ENCODE measurements at places on chromosomes 12 and 14.

- DNase-seq, result no peak
Observed at GRCh38 chr12:117294189-117294603, 67.2 kb downstream of the NOS1 start.

DNA sequence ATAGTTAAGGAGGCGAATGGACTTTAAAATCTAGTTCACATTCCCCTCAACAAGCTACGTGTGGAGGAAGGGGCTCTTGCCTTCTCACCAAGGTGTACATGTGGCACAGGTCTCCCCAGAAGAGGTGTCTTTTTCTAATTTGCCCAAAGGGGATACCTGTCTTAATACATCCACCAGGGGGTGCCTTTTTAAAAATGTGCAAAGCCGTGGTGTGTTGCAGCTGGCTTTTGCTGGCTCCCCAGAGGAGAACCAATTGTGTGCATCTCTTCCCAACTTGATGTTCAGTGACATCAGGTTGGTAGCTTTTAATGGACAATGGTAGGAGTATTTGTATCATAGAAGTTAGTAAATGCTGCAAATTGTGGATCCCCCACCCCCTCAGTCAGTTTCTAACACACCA is 33.8 kb downstream of the CREBL2 start:
- no peak for DNase-seq

- DNase-seq, result no peak
Observed at GRCh38 chr12:3122841-3123678, 45.9 kb downstream of the TSPAN9 start.

DNA sequence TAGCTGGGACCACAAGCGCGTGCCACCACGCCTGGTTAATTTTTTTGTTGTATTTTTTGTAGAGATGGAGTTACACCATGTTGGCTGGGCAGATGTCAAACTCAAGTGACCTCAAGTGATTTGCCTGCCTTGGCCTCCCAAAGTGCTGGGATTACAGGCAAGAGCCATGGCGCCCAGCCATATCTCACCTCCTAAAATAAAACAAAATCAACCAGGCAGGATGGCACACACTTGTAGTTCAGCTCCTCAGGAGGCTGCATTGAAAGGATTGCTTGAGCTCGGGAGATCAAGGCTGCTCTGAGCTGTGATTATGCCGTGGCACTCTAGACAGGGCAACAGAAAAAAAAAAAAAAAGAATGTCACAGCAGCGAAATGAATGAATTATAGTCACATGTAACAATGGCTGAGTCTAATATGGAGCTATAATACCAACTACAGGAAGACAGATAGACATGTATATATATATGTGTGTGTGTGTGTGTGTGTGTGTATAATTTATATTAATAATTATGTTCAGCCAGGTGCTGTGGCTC is 19.3 kb upstream of the TMEM120B start:
- DNase-seq, result no peak

DNA sequence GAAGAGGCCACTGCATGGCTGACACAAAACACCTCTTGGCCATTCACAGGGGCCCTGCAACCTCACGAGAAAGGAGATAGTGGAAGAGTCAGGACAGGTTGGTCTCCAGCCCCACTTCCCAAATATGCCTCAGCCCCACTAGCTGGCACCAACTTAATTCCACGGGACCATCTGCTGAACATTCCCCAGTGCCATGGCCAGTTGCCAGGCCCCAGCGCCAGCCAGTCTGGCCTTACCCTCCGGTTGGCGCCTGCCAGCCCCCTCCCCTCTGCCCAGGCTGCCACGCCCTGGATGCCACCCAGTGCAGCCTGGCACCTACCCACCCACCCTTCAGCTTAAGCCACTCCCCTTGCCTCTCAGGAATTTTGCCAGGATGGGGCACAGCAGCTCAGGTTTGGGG is 21.2 kb upstream of the HSPB8 start:
- no peak for DNase-seq

DNA sequence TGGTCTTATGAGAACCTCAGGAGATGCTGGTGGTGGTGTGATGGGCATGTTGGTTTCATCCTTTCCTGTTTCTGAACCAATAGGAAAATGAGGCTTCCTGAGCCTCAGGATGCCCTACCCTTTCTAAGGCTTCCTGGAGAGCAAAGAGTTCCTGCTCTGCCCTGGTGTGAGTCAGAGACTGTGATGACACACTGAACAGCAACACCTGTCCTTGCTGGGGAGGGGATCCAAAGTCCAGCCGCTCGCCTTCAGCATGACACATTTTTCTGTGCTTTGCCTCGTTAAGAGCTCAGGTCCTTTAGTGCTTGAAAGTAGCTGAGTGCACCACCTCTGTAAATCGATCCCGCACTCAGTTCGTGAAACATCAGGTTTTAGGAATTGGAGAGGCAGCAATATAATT is 116.0 kb downstream of the CACNA1C start:
- DNase-seq, result no peak

DNA sequence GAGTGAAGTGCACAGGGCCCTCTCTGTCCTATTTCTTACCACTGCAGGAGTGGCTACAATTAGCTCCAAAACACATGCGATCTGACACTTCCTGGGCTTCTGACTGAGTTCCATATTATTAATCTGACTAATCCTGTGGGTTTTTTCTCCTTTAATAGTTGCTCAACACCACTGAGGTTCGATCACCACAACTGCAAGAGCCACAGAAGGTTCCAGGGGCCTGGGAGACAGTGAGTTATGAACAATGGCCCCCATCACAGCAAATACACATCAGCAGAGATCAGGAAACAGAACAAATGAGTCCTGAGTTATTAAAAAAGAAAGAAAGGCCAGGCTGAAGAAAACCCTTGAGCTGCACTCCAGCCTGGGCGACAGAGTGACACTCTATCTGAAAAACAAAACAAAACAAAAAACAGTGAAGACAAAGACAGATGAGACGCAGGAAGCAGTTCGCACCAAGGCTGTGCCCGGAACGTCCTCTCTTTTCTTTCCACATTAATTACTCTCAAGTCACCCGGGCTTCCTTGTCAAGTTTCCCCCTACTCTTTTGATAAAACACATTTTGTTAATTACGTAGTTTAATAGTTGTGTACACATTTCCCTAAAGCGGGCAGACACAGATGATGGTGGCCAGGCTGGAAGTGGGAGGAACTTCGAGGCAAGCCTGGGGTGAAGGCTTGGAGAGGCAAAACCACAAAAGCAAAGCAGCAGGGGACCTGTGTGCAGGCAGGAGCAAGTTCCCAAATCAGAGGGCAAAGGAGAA is 42.7 kb downstream of the CDC42BPB start:
- peak; percentile 24 for DNase-seq

GRCh38 chr12:14264778-14265177 is 100.7 kb upstream of the ATF7IP start:
- no peak for DNase-seq

GRCh38 chr12:19125325-19125724 is 4.2 kb upstream of the PLEKHA5 start:
- no peak for DNase-seq

GRCh38 chr12:2461645-2462044 is 333.1 kb upstream of the FKBP4 start:
- DNase-seq, result no peak

DNA sequence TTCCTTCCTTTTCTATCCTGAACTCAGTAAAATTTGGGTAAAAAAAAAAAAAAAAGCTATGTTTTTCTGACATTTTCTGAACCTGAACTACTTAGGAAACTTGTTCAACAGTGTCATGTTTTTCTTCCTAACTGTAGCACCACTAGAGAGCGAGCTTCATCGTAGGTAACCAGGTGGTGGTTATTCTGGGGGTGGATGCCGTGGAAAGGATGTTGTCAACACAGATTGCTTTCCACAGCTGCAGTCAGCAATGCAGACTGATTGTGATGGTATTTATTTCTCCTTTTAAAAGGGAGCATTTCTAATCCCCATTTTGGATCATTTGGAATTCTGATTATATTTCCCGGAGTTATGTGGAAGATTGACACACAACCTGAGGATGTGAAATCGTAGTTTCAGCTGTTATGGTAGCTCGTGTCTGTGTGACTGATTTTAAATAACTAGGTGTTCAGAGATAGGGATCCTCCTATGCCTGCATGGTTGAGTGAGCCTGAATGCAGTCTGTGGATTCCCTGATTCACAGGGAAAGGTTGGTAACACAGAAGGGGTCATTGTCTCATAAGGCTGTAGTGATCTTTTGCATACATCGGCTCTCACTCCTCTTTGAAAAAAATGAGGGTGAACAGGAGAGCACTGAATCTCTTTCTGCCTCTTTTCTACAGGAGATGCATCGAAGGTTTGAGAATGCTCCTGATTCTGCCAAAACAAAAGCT is 113.2 kb downstream of the ERC1 start:
- no peak for DNase-seq

GRCh38 chr12:130872179-130873096 is 572 bp downstream of the RAN start:
- no peak for DNase-seq

DNA sequence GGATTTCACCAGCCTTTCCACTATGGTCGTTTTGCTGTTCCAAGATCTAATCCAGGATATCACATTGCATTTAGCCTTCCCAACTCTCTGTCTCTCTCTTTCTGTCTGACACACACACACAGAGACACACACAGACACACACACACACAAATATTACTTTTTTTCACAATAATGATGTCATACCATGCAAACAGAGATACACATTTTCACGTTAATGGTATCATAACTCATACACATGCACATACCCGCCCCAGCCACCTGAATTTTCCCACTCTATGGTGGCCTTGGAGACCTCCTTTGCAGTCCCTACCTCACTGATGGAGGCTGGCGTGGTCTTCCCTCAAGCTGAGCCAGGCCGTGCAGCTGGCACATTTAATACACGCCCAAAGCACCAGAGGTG is 7.2 kb upstream of the MYL2 start:
- no peak for DNase-seq

DNA sequence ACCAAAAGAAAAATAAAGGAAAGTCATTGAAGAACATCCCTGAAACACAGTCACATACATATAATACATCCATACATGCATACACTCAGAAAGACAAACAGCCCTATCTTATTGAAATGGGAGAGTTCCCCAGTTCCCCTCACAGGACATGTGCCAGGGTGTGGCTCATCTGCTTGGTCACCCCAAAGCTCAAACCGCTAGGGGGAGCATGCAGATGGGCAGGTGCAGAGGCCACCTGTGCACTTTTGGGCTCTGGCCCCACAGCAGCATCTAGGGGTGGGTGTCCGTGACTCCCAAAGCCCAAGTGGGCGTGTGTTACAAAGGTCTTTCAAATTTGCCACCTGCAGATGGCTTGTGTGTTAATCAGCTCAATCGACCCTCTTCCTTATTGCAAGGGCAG is 75.2 kb downstream of the CMAS start:
- DNase-seq, result no peak

DNA sequence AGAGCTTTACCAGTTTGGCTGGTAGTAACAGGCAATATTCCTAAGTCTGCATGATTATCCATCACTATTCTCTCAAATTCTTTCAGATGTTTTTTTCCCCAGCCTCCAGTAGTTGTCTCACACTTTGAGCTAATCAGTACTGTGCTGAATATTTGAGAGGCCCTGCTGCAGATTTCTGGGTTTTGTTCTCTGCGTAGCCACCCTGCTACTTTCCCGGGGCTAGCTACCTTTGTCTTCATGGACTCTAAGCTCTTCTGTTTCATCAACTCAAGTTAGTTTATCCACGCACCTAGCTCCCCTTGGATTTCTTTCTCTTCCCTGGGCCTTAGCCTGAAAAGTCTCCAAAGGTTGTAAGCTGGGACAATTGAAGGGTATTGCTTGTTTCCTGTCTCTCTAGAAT is 73.0 kb downstream of the FUT8 start:
- DNase-seq, result no peak

DNA sequence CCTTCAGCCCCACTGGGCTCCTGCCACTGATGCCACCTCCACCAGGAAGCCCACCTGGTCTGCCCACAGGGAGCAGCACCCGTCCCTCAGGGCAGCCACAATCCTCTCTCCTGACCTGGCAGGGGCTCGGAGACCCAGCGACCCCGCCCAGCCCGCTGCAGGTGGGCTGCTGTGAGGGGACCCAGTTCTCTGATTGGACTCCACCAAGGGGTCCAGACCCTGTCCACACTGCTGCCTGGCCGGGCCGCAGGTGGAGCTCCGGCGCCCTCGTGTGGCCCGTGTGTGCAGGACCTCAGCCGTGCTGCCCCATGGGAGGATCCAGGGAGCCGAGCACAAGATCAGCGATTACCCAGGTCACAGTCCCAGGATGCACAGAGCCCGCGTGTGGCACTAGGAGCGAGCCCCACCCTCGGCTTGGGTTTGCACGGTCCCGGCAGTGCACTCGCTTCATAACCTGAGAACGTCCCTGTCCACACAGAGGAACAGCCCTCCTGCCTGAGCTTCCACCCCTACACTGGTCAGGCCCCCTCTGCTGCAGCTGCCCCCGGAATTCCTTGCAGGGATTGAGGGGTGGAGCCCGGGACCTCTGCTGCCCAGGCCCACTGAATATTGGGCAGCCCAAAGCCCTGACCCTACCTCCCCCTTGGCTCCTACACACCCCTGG is 35.4 kb upstream of the TMEM179 start:
- DNase-seq, result no peak
